ENCODE measurements at places on chromosomes 1 and 21.

- DNase-seq: no peak
Observed at GRCh38 chr21:35203093-35203977, 154.2 kb upstream of the RUNX1 start.

DNA sequence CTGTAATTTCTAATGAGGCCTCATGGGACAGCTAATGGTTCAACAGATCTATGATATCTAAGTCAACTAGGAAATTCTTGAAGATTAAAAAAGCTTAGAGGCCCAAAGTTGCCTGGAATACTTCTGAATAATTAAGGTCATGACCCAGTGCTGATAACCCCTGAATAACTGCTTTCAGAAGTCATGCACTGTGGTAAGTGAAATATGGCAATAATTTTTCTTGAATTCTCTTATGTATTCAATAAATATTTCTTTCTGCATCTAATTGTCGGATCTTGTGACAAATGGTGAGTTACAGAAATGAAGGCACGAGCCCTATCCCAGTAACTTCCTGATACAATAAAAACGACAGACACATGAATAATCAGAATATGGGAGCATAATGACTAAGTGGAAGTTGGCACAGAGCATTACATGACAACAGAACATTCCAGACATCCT lies 219.3 kb upstream of the GREM2 start:
- DNase-seq: no peak

GRCh38 chr1:168443899-168444298 lies 99.9 kb downstream of the XCL2 start:
- DNase-seq: no peak

- no peak for DNase-seq
Observed at GRCh38 chr1:111032295-111032897, 68.7 kb upstream of the LRIF1 start.
